Stimulated activated CD4-positive, alpha-beta T cell treated with anti-CD3 and anti-CD28 coated beads, Interleukin-15, amount 100 ng/mL, for 24 hours (primary cell): ENCODE measurements at places on chromosomes 2 and 18.
A peak's percentile ranks its signal among the peaks of the same experiment; 100 is the strongest.

DNA sequence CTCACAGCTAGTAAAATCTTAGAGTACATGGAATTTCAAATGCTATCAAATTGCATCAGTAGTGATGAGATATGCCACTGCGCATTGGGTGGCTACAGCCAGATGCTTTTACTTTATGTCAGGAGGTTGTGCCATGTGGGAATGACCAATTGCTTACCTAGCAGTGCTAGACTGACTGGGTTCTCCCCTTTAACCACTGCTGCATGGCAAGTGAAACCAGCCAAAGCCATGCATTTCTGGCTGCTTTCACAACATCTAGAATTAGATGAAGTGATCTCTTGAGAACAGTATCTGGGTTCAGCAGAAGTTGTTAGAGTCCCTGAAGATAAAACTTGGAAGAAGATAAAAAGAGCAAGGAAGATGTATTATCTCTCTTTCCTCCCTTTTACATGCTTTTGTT lies 1174.2 kb upstream of the CDH2 start:
- no peak for DNase-seq

- DNase-seq, result no peak
These were observed 118.4 kb downstream of the INO80D start for GRCh38 chr2:205967391-205968075.

- no peak for DNase-seq
These were observed 7.3 kb downstream of the SFTPB start for GRCh38 chr2:85660725-85661124.

DNA sequence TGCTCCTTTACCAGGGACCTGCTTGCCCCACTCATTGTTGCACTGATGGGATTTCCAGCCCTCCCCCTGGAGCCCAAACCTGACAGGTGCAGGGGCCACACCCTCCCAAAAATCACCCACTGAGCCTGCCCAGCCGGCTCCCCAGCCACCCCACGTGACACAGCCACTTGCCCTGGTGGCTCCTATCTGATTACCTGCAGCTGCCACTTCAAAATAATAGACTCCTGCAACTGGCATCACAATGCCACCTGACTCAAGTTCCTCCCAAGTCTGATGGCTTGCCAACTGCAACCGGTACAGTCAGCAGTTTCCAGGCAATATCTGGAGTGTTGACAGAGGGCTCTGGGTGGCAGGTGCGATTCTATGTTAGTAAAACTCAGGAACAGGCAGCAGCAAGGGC lies 66.2 kb downstream of the CRACDL start:
- DNase-seq, result no peak

DNA sequence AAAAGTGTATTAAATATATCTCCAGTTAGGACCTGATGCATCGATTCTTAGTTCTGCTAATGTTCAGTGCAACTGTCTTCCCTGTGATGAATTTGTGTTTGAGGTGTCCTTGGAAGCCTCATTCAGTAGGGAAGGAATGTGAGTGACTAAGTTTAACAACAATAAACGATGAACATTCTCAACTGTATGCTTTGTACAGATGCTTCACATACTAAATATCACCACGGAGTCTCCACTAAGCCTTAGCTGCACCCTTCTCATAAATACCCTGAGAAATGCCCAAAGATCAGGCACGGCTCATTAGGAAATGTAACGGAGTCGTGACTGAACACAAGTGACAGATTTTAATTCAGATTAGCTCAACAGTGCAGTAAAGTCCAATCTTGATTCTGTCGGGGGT lies 24.4 kb upstream of the AGFG1 start:
- DNase-seq, result no peak

- DNase-seq, result no peak
These were observed 17.5 kb upstream of the CERS6 start for GRCh38 chr2:168438553-168438952.

DNA sequence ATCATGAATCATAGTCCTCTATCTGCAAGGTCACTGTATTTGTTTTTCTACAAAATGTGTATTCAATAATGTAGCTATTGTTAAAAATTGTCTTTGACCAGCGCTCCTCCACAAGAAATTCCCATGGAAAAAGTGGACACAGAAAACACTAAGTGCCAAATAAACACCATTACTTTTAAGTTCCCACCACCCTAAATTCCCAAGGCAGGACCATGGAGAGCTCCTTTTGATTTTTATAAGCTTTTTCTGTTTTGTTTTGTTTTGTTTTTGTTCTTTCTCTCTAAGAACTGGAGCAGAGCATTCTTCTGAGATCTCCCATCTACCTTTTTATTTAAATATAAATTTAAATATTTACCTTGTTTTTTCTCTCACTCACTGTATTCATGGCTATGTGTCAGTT lies 44.5 kb downstream of the LRATD1 start:
- DNase-seq, result no peak

DNA sequence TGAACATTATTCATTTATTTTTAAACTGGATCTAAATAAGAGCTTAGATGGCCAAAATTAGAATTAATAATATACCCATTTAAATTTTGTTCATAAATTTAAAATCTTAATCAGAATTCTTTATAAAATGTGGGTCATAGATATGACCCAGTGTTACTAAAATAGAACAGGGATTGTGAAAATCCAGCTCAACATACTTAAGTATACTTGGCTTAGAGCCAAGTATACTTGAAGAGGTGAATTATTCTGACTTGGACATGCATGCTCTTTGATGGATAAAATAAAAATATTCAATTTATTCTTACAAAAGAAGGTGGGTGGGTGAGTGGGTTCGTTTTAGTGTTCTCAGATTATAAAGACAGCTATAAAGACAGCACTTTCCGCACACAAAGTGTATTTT lies 70.7 kb downstream of the SPOPL start:
- DNase-seq, result no peak

GRCh38 chr2:101912545-101912944 lies 79.2 kb upstream of the IL1R2 start:
- DNase-seq, result peak; percentile 56

GRCh38 chr2:164620457-164620856 lies 825 bp downstream of the GRB14 start:
- DNase-seq, result no peak

DNA sequence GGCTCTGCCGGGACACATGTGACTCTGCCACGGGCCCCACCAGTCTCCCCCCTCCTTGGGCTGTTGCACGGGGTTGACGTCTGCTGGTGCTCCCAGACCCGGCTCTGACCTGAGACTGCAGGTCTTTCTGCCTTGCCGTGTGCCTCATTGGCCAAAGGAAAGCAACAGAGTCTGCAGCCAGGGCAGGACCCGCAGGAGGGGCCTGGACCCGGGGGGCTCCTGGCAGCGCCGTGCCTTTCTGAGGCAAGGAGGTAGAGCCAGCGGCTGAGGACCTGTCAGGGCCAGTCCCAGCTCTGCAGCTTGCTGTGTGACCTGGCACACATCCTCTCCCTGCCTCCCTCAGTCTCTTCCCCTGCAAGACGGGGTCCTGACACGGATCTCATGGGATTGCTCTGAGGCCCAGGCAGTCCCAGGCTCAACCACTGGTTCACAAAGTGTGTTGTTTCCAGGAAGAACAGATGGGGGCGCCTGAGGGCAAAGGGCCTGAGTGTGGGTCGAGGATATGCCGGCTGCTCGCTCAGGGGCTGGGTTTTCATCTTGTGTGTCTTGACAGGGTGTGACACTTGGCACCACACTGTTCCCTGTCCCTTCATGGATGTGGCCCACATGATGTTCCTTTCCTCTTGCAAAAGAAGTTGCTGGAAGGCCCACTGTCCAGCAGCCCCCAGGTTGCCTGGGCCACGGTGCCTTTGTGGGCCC lies 9.0 kb downstream of the CAPN10 start:
- DNase-seq, result peak; percentile 52

GRCh38 chr18:42925036-42925435 lies 190.4 kb downstream of the RIT2 start:
- DNase-seq, result no peak

- no peak for DNase-seq
These were observed 1307.8 kb upstream of the TMEFF2 start for GRCh38 chr2:193502363-193503035.

GRCh38 chr18:74799542-74799941 lies 201.9 kb downstream of the ZNF407 start:
- DNase-seq, result no peak

- no peak for DNase-seq
These were observed 90.8 kb upstream of the MGAT4A start for GRCh38 chr2:98821629-98822135.

DNA sequence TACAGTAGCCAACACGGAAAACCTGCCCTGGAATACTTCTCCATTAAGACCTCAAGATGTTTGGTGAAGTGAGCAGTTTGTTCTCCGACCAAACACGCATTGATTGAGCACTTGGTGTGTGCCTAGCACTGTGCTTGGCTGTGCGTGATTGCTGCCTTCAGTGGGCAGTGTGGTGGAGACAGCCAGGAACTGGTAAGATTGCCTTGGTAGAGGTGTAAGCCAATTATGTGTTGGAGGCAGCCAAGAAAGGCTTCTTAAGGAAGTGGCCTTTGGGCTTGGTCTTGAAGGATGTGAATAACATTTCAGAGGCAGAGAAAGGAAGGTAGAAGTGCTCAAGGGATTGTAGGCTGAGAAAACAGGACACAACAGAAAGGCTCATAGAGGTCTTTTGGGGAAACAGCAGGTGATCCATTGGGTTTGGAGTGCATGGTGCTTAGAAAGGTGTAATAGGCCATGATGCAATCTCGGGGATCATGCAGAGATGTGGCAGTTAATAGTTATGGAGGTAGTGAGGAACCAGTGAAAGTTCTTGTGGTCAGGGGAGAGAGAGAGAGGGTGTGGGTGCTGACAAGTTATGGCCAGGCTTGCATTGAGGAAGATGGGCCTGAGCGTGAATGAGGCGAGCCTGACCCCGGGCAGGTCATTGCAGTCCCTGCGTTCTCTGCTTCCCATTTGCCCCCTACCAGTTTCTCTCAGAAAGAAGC lies 6.3 kb downstream of the B3GNT2 start:
- DNase-seq, result no peak

- no peak for DNase-seq
These were observed 917.0 kb upstream of the PIK3C3 start for GRCh38 chr18:41038071-41038470.
